Suppressor macrophage treated with lipopolysaccharide for 1 hour (primary cell): ENCODE measurements at places on chromosomes 13 and 19.

- DNase-seq: no peak
These were observed 846 bp downstream of the RPL13A start for GRCh38 chr19:49488046-49488862.

DNA sequence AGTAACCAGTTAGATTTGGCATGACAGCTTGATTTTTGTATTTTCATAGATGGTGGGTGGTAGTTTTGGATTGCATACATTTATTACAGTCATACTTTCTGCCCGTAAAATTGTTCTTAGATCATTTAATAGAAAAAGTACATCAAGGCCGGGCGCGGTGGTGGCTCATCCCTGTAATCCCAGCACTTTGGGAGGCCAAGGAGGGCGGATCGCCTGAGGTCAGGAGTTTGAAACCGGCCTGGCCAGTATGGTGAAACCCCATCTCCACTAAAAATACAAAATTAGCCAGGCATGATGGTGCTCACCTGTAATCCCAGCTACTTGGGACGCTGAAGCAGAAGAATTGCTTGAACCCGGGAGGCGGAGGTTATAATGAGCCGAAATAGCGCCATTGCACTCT lies 55.0 kb upstream of the UBE2L5 start:
- no peak for DNase-seq

DNA sequence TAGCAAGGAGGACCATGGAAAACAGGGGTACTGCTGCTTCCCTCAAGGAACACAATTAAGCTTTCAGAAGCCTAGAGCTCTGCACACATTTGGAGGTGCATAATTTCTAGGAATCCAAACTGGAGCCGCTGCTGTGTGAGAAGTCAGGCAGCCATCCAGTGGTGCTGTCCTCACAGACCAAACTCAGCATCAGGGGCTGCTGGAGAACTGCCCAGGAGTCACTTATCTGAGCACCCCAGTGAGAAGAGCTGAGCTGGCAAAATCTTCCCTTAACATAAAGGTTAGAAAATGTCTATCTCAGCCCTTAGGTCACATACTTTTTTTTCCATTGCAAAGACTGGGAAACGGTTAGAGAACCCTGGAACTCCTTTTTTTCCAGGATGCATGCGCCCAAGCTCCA lies 72.8 kb downstream of the ATP7B start:
- no peak for DNase-seq

DNA sequence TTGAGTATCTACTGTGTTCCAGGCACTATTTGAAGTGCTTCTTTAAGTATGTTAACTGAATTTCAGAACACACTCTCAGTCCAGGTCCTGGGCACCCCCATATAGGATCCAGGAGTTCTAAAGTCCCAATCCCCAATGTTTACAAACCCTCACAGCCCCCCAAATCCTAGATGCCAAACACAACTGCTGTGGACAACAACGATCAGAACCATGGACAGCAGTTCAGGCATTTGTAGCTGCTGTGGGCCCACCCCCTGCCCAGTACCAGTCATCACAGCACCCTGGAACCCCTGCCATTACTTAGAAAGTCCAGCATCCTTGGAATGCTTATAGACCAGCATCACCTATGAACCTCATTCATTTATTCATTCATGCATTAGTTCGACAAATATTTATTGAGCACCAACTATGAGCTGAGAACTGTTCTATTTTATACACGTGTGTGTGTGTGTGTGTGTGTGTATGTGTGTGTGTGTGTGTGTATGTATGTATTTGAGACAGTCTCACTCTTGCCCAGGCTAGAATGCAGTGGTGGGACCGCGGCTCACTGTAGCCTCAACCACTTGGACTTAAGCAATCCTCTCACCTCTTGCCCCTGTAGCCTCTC lies 19.3 kb upstream of the SDHAF1 start:
- peak; percentile 51 for DNase-seq

DNA sequence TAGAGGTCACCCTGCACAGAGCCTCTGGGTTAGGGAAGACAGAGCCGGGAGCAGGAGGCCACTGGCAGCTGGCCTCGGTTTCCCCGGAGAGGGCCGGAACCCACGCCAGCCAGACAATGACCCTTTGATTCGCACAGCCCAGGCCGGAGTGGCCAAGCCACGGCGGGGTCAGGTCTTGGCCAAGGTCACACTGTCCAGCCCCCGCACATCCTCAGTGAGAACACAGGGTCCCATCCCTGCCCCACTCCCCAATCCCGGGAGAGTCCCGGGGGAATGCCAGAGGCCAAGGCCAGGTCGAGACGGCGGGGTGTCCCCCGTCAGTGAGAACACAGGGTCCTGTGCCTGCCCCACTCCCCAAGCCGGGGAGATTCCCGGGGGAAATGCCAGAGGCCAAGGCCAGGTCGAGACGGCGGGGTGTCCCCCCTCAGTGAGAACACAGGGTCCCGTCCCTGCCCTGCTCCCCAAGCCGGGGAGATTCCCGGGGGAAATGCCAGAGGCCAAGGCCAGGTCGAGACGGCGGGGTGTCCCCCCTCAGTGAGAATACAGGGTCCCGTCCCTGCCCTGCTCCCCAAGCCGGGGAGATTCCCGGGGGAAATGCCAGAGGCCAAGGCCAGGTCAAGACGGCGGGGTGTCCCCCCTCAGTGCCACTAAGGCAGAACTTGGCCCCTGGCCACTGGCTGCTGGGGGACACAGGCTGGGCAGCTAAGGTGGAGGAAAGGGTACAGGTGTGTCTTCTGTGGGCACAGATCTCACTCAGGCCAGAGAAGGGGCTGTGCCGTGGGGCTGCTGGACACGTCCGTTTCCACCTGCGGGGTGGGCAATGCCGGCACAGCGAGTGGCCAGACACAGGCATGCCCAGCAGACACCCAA lies 1.7 kb upstream of the FSTL3 start:
- DNase-seq: no peak

DNA sequence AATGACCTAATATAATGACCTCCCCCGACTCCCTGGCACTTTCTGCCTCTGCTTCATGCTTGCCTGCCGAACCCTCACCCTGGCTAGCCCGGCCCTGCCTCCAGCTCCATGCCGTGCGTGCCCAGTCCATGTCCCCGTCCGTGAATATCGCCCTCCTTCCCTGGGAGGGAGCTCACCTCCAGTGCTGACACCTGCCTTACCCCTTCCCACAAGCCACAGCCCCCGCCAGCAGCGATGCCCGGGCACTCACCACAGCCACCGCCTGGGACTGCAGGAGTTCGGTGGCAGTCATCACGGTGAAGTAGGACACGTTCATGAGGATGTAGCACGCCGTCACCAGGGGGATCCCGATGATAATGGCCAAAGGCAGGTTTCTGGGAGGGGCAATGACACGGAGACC lies 10.0 kb downstream of the SLC7A9 start:
- no peak for DNase-seq

DNA sequence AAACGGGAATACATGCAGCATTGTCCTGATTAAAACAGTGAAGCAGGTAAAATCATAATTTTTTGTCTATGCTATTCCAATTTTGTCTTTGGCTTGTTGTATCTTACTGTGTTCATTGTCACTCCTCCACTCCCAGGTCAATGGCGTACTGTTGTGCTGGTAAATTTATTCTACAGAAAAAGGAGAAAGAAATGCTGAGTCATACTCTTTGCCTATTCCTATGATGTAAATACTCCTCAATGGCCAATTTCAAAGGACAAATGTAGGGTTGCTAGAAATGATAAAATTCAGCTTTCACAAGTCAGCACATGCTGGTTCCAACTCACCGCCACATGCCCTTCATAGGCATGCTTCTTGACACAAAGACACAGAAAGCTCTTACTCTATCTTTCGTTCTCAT lies 694.4 kb upstream of the PCDH20 start:
- no peak for DNase-seq

- DNase-seq: no peak
These were observed 18.9 kb upstream of the ONECUT3 start for GRCh38 chr19:1734321-1734966.

DNA sequence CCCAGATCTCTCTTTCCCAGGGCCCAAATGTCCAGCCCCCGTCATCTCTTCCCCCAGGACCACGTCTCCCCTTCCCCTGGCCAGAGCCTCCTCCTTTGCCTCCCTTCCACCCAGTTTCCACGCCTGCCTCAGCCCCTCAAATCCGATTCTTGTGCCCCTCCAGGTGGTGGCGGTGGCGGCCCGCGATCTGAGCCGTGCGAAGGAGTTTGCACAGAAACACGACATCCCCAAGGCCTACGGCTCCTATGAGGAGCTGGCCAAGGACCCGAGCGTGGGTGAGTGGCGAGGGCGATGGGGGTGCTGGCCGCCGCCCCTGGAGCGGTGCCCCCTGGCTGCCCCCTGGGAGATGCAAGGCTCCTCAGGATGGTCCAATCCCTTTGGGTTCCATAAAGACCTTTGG lies 1.3 kb downstream of the DHDH start:
- DNase-seq: no peak

DNA sequence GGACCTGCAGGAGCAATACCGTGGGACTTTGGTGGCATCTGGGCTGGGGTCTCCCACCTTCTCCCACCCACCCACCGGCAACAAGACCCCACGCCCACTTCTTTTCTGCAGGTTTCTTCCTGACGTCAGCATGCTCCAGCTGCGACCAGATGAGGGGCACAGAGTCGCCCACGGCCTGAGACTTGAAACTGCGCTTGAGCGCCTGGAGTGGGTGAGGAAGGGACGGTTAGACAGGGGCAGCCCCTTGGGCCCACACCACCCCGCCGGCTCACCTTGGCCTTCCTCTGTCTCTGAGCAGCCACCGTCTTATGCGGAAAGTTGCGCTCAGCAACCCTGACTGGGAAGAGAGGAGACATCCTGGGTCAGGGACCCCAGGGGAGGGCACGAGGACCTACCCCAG lies 2.2 kb downstream of the GARIN5B start:
- DNase-seq: no peak

DNA sequence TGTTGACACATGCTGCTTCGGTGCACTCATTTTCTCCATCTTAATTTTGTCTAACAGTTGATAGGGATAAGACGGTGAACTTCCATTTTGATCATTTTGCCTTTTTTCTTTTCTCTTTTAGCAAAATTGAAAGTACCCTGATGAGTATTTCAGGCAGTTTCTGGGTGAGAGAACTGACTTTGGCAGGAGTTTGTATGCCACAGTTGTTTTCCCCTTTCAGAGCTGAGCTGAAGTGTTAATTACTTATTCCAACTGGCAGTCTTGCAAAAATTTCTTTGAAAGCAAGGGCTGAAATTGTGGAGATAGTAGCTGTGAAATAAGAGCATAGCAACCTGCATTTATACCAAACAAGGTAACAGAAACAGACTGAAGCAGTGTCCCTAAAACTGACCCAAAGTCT lies 180.2 kb downstream of the SLITRK5 start:
- no peak for DNase-seq

DNA sequence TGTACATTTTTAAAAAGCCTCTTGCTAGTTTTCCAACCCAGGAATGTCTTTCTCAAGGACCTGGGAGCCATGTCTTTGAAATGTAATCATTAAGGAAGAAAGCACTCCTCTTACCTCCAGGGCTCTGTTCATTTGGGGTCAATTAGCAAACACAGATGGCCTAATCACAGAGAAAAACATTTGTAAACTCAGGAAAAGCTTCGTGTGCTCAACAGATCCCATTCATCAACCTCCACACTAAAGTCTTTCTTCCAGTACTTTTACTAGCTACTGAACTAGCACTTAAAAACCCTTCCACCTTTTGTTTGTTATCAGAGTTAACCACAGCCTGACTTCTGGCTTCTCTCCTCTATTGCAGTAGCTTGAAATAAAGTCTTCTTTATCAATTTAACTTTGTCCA lies 441.4 kb downstream of the PCDH20 start:
- DNase-seq: no peak

GRCh38 chr13:52348071-52348470 lies 57.9 kb downstream of the THSD1 start:
- DNase-seq: peak; percentile 20

DNA sequence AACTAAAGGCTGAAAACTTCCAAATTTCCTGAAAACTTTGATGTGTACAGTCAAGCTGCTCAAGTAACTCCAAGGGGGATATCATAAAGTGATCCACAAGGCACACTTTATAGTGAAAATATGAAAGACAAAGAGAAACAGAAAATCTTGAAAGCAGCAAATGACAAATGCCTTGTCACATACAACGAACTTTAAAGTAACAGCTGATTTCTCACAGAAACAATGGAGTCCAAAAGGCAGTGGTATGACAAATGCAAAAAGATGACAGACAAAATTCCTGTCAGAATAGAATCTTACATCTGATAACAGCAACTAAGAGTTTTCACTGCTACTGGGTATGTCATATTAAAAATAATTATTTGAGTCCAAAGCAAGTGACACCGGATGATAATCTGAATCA lies 1602.3 kb upstream of the PRR20A start:
- DNase-seq: no peak
